ENCODE measurements at places on chromosomes 11 and 22.
A peak's percentile ranks its signal among the peaks of the same experiment; 100 is the strongest.

GRCh38 chr11:74341921-74342320, 30.5 kb upstream of the P4HA3 start:
- peak; percentile 16 for DNase-seq

- no peak for DNase-seq
These were observed 4.2 kb downstream of the THY1 start for GRCh38 chr11:119418759-119419158.

GRCh38 chr11:96948066-96948465, 558.3 kb downstream of the JRKL start:
- DNase-seq = no peak

DNA sequence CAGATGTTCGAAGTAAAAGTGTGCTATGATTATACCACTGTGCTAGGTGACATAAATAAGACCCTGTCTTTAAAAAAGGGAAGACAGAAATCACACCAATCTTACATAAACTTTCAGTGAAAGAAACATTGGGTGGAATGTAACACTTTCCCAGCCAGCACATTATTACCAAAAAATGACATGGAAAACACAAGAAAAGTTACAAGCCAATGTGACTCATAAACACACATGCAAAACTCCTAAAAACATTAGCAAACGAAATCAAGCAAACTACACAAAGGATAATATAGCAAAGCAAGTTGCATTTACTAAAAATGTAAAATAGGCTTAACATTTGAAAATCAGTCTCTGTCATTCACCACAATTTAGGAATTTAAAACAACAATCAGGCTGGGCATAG, 47.0 kb downstream of the SBF2 start:
- DNase-seq = no peak

DNA sequence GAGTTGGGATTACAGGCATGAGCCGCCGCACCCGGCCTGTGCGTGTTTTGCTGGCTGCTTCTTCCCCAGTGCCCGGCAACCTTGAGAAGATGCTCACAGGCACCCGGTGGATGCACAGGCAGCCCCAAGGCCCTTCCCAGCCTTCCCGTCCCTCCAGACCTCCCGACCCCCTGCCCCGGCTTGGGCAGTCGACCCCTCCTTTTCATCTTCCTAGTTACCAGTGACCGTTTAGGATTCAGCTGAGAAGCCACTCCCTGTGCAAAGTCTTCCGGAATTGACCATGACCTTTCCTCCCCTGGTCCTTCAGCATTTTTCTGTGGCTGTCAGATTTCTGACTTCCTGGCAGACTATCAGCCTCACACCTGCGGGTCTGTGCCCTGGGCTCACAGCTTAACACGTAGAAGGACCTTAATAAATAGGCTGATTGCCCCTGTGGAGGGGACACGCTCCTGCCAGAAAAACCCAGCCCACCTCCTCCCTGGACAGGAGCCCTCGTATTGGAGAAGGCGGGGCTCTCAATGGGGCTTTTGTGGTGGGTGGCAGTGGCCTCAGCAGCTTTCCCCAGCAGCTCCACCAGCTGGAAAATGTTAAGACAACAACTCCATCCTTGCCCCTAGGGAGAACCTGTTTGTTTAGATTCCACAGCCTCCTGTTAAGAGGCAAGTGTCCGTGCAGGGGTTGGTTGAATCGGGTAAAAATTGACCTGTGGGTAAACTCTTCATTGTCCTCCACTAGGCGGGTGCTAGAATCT, 10.4 kb upstream of the ANO1 start:
- DNase-seq = peak; percentile 85

GRCh38 chr11:108115500-108116140, 5.7 kb upstream of the ACAT1 start:
- peak; percentile 22 for DNase-seq

DNA sequence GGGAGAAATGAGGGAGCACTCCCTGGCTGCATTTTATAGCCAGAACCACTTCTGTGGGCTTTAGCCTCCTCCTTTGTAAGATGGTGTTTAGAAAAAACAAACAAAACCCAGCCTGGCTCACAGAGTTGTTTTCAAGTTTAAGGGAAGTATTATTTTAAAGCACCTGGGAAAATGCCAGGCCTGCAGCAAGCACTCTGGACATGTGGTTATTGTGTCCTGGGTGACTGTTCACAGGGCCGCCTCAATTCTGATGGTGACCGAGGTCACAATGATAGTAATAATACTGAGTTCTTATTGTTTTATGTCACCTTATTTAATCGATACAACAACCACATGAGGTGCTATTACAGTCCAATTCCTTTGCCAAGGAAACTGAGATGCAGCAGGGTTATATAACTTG, 20.7 kb upstream of the SLC22A12 start:
- no peak for DNase-seq

DNA sequence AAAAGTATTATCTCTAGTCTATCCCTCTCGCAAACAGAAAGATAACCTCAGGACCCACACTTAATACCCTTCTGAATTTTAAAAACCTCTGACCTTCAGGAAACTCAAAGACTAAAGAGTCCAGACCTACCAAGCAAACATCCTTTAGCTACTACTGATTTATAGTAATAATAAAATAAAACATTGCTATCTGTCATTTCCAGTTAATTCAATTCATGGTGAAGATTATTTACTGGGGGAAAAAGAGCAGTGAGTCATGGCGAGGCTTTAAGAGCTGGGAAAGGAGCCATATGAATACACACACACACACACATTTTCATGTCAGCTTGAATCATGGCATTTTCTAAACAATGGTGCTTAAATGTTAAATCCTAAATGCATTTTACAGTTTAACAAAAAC, 87.1 kb downstream of the FAM76B start:
- DNase-seq = no peak

GRCh38 chr11:20192151-20192550, 31.9 kb upstream of the DBX1 start:
- DNase-seq = no peak

- no peak for DNase-seq
These were observed 771 bp downstream of the NDUFV1 start for GRCh38 chr11:67607507-67607906.

GRCh38 chr11:122036018-122036417, 80.0 kb downstream of the BLID start:
- no peak for DNase-seq
